ENCODE measurements at places on chromosomes 13 and 19. TPM values are rescaled to one million over a fixed set of nuclear protein-coding genes. Genes with fewer than 3 reads are reported as not detected.
A peak's percentile ranks its signal among the peaks of the same experiment; 100 is the strongest.

Gene ZNF439
- total RNA-seq, result 8.2 TPM

Gene ZNF563
- 2.1 TPM for total RNA-seq

Gene PLK5
- not detected for total RNA-seq

Gene NMRK2
- total RNA-seq, result not detected

Gene ANGPTL8
- 4.7 TPM for total RNA-seq

Gene CGB5
- total RNA-seq, result not detected

Gene ZNF667
- 2.4 TPM for total RNA-seq

GRCh38 chr13:25046274-25046984, 49.5 kb upstream of the PABPC3 start:
- DNase-seq, result no peak

DNA sequence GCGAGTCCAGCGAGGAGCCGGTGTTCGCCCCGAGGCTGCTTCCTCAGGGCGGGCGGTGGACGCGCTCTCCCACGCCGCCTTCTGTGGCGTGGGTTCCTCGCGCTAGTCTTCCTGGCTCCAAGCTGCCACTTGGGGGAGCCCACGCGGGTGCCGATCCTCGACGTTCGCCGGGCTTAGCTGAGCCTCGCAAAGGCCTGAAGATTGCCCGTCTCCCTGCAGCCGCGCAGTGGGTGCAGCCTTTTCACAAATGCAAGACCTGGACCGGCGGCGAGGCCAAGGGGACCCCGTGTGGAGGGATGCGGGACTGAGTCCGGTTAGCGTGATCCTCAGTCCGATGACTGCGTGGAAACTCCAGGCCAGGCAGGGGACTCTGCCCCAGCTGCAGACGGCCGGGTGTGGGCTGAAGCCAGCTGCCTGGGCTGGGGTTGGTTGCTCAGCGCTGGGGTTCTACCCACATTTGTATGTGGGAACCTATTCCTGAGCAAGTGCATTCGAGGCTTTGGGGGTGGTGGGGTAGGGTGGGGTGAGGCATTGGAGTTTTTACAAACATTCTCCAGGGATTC, 16.6 kb upstream of the LRP3 start:
- no peak for DNase-seq

GRCh38 chr13:96294930-96295881, 205.3 kb downstream of the HS6ST3 start:
- no peak for DNase-seq

DNA sequence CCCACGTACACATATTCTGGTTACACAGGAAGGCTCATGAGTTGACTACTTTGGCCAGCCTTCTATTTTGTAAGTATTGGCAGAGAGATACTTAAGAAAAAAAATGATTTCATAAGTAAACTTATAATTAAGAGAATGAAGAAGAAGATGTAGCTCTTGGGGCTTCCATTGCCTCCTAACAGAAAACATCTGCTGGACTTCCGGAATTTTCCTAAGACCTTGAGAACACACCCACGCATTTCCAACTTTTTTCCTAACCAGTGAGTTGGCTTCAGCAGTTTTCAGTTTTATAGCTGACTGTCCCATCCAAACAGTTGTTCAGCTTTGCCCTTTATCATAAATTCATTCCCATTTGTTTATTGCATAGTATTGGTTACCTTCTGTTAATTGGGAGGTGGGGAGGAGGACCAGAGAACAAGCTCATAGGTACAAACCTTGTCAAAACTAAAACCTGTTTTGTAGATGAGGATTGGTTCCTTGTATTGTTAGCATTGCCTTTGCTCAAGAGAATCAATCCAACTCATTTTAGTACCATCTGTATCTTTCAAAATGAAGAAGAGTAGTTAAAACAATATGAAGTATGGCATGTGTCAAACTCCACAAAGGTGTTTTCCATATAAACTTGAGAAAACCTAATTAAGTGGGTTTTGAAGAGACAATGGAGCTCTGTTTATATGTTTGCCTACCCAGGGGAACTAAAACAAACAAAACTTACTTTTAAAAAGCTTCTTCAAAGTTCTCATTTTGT, 93.9 kb downstream of the COL4A2 start:
- no peak for DNase-seq

GRCh38 chr13:83733293-83733692, 149.0 kb downstream of the SLITRK1 start:
- DNase-seq, result no peak

DNA sequence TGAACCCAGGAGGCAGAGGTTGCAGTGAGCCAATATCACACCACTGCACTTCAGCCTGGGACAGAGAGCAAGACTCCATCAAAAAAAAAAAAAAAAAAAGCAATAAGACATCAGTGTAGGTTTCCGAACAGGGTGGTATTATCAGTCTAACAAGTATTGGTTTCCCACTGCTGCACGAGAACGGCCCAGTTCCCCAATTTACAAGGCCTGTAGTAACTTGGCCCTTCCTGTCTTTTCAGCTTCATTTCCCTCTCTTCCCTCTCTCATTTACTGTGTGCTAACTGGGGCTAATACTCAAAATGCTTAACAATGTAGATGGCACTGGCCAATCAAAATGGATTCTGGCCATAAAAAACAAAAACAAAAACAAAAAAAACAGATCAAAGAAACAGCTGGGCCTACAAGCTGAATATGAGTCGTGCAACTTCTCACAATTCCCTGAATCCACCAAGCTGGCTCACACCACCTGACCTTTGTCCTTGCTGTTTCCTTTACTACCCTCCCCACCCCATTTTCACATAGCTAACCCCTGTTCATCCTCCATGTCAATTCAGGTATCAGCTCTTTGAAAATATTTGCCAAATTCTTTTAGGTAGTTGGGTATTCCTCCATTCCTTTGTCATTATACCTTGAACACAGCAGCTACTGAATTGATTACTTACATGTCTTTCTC, 2.4 kb downstream of the TEX101 start:
- DNase-seq, result no peak

GRCh38 chr13:27973961-27974662, 5.0 kb upstream of the CDX2 start:
- no peak for DNase-seq

- DNase-seq, result no peak
Measured at GRCh38 chr13:80590551-80590950, 249.6 kb upstream of the SPRY2 start.

GRCh38 chr13:32426191-32426989, 1.5 kb downstream of the N4BP2L1 start:
- DNase-seq, result no peak

DNA sequence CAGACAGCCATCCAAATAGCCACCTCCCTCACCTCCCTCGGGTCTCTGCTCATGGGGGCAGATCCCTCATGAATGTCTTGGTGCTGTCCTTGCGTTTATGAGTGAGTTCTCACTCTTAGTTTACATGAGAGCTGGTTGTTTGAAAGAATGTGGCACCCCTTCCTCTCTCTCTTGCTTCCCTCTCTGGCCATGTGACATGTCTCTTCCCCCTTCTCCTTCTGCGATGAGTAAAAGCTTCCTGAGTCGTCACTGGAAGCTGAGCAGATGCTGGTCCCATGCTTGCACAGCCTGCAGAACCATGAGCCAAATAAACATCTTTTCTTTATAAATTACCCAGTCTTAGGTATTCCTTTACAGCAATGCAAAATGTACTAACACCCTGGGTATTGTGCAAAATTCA, 208.7 kb downstream of the LACC1 start:
- no peak for DNase-seq

DNA sequence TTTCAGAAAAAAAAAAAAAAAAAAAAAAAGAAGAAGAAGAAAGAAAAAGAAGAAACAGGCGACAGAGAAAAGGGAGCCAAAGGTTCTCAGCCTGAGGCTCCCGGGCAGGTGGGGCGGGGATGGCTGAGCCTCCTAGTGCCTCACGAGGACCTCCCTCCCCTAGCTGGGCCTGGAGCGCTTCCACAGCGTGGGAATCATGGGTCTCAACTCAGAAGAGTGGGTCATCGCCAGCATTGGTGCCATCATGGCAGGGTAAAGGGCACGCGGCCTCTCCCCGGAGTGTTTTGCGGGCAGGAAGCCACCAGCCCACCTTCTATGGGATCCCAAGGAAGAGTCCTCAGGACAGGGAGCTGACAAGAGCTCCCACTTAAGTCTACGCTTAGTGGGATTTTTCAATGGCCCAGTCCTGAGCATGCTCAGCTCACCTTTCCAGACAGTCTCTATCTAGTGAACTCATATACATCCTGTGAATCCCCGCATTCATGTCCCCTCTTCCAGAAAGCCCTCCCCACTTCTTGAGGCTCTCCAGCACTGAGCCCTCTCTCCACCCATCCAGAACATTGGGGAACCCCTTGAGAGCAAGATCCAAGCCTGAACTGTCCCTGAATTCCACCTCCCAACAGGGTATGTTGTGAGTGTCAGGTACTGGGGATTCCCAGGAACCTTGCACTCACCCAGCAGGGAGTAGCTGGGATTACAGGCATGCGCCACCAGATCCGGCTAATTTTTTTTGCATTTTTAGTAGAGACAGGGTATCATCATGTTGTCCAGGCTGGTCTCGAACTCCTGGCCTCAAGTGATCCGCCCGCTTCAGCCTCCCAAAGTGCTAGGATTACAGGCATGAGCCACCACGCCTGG, 69.6 kb downstream of the ACSBG2 start:
- no peak for DNase-seq

GRCh38 chr13:37181620-37182019, 76.2 kb upstream of the CSNK1A1L start:
- no peak for DNase-seq

DNA sequence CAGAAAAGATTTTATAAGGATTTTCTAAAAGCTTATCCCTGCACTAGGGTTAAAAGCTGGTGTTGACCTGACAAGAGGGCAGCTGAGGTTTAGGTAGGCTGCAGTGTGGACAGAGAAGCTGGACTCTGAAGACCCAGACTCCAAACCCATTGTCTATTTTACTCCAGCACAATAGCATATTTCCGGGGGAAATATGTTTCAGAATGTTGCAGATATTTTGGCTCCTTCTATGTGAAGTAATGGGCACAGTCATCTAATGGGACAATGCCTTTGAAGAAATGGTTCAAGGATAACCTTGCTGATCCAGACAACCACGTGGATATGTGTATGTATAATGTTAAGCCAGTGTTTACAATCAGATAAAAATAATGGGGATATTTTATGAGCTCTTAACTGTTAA, 173.8 kb upstream of the TSC22D1 start:
- DNase-seq, result no peak

GRCh38 chr19:42122691-42123607, 9.3 kb downstream of the POU2F2 start:
- DNase-seq, result no peak

- DNase-seq, result peak; percentile 48
Measured at GRCh38 chr13:112711528-112712265, 21.9 kb downstream of the ATP11A start.

GRCh38 chr19:10603084-10603872, 16.2 kb upstream of the AP1M2 start:
- DNase-seq, result no peak

- no peak for DNase-seq
Measured at GRCh38 chr13:30235216-30235615, 72.1 kb downstream of the KATNAL1 start.

DNA sequence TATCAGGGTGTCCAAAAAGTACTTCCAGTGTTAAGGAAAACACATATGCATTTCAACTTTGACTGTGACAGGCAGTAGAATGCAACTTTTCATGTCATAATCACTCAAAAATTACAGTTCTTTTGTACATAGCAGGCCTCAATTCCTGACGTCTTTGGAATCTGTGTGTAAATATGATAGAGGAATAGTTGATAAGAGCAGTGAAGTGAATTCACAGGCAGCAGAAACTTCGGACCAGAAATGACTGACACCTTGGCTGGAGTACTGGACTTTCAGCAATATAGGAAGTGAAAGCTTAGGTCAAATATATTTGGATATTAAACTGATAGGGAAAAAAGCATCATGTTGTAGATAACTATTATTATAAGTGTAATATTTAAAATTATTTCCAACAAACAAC, 1741.2 kb upstream of the PCDH20 start:
- DNase-seq, result no peak

DNA sequence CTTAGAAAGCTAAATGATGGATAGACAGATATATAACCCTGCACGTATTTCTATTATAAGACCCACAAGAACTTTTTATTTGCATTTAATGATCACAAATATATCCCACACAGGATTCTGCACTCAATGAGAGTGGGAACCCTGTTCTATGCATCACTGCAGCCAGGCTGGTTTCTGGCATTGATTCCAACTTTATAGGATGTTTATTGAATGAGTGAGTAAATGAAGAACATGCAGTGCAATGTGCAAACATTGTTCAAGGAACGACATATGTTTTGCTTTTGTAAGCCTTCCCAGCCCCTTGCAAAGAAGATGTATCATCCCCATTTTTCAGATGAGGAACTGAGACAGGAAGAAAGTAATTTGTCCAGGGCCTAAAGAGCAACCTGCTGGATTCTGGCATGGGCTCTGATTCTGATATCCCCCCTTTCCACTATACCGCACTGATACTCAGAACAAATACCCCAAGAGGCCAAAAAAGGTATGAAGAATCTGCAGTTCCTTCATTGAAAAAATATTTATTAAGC, 246.3 kb downstream of the LACC1 start:
- no peak for DNase-seq

DNA sequence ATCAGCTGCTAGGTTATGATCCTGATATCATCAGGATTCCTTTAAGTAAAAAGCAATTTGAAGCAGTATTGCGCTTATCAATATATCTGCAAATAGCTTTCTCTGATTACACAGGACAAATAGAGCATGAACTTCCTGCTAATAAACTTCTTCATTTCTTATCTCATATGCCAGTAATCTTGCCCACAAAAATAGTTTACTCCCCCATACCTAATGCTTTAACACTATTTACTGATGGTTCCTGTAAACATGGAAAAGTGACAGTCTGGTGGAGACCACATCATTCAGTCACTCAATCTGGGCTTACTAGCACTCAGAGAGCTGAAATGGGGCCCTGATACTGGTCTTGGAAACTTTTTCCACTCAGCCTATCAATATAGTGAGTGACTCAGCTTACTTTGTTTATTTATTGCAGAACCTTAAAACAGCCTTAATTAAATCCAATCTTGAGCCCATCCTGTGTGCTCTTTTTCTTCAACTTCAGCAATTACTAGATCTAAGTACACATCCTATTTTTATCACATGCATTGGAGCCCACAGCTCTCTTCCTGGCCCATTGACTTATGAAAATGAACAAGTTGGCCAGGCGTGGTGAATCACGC, 1464.3 kb downstream of the UQCRFS1 start:
- DNase-seq, result no peak

DNA sequence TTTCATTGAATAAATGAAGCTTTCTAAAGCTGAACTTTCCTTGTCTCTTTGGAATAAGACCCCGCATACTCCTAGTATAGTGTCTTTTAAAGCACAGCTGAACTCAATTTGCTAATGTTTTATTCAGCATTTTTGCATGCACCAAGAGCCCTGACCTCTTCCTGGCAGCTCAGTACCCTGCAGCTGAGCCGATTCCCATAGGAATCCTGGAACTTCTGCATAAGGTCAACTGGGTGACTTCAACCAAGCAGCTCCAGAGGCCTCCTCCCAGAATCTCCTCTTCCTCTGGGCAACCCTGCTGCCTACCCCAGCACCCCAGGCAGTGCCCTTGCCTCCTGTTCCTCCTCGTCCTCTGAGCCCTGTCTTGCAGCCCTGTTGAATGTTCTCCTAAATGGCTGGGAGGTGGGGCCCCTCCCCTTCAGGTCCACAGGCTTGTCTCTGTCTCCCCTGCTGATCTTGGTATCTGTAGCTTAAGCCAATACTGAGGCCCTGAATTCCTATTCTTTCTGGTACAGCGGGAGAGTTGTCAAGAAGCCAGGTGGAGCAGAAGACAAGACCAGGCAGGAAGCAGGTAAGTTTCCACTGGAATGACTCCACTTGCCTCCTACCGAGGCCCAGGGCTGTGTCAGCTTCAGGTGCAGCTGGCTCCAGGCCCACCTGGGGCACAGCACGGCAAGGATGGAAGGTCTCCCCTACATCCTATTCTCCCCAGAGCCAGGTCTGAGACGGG, 23.6 kb upstream of the CCDC124 start:
- no peak for DNase-seq

- no peak for DNase-seq
Measured at GRCh38 chr13:20882206-20882605, 20.3 kb downstream of the XPO4 start.
